GM13976 (cell line): ENCODE measurements at places on chromosomes 2 and 18.
A peak's percentile ranks its signal among the peaks of the same experiment; 100 is the strongest.

DNA sequence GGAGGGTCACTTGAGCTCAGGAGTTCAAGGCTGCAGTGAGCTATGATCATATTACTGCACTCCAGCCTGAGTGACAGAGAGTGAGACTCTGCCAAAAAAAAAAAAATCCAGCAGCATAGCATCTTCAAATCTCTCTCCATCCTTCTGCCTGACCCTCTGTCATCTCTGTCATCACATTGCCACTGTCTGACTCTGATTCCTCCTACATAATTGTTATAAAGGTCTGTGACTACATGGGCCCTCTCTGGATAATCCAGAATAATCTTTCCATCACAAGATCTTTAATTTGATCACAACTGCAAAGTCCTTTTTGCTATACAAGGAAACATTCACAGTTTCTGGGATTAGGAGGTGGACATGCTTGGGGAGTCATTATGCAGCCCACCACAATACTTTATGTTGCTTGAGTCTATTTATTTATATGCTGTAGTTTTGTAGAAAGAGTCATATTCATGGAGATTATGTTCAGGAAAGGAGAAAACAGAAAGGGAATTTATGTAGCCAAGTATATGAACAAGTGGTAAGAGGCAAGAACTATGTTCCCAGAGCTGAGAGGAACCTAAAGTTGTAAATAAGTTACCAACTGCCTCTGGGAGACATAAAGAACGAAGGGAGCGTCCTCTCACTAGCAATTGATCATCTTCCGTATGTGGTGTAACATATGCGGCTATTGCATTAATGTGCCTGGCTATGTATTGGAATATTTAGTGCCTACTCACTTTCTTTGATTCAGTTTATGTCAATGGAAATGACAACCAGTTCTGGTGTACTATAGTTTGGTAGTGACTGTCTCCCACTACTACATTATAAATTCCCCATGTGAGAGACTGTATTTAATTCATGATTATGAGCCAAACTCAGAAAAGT lies 21.5 kb downstream of the RND3 start:
- DNase-seq = no peak

DNA sequence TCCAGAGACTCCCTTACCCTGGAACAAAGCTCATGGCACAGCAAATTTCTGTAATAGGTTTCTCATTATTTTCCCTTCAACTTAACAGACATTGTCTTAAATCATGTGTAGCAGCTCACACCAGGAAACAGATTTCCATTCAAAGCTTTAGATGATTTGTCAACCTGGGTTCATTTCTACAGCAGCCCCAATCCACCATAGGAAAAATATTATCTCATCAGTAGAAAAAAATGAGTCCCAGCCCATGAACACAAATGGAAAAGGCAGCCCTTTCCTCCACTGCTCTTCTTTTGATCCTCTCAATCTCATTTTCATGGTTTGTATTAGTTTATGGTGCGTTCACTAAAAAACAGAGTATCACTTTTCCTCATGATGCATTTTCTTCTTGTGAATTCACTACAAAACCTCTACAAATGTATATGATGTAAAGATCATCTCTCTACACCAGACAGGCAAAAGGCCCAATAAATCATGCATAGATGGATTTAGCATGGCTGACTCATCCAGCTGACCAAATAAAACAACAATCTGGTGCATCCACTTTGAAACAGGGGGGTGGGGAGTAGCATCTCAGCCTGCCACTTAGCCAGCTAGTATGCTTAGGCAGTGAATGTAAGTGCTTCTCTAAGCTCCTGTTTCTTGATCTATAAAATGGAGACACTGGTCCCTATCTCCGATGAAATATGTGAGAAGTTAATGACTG lies 78.6 kb downstream of the SATB2 start:
- no peak for DNase-seq

DNA sequence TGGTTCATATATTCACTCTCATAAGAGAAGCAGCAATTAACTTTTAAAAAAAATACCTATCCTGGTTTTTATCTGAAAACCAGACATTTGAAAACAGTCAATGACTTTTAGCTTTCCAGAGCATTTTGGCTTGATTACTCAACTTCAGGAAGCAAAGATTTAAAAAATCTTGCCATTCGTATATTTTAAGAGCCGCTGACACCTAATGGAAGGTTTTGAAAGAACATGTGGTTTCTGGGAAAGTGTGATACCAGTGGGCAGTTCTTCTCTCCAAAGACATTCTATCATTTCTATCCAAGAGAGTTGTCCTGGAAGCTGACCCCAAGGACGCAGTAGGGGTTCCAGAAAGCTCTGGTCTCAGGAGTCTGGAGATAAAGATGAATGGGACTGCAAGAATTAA lies 234.7 kb downstream of the TTC32 start:
- DNase-seq = no peak

GRCh38 chr18:48962252-48962993 lies 11.7 kb upstream of the SMAD7 start:
- DNase-seq = no peak

- no peak for DNase-seq
Observed at GRCh38 chr18:26453386-26453901, 94.9 kb downstream of the KCTD1 start.

GRCh38 chr2:233361297-233361696 lies 7.0 kb downstream of the DGKD start:
- DNase-seq = no peak

DNA sequence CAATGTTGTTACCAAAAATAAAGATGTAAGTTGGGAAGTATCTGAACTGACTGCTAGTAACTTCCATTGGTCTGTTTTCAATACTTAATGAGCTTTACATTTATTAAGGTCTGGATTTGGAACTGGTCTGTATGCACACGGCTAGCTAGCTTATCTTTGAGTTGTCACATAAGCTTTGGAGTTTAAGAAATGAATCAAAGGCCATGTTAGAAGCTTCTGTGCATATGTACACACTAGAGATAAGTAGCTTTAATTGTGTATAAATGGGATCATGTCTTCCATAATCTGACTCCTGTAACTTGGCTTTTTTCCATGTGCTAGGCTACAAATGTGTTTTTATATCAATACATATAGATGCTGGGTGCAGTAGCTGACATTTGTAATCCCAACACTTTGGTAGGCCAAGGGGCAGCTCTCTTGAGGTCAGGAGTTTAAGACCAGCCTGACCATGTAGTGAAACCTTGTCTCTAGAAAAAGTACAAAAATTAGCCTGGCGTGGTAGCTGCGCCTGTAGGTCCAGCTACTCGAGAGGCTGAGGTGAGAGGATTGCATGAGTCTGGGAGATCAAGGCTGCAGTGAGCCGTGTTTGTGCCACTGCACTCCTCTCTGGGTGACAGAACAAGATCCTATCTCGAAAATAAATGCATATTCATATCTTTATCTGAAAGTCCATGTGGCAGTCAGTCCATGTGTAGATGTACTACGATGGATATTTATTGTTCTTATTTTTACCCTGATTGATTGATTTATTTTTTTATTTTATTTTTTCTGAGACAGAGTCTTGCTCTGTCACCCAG lies 27.2 kb downstream of the ATIC start:
- no peak for DNase-seq

DNA sequence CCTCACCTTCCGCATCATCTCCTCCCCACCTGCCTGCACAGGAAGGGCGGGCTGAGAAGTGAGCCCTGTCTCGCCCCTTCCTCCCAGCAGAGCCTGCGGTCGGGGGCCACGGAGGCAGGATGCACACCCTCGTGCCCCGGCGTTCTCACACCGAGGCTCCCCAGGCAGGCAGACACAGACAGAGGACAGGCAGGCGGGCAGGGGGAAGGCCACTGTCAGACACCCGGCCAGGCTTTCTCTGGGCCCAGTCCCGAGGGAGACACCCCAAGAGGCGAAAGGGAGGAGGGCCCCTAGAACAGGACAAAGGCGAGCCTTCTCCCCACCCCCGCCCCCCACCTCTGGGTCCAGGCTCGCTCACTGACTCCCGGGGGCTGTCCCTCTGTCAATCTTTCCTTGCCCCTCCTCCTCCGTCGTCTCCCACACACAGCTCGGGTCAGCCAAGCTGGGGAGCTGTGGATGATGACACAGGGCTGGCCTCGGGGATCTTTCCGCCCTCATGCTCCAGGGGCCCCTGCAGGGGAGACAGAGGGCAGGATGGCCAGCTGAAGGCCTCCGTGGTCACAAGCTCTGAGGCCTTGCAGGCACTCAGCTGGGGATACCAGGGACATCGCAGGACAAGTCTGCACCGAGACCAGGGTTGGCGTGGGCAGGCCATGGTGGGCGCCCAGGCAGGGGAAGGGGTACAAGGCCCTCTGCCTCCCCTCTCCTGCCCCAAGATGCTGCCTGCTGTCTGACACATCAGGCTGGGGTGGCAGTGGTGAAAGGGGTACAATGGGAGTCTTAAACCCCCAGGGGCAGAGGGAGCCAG lies 24.9 kb downstream of the BIN1 start:
- DNase-seq = peak; percentile 84

DNA sequence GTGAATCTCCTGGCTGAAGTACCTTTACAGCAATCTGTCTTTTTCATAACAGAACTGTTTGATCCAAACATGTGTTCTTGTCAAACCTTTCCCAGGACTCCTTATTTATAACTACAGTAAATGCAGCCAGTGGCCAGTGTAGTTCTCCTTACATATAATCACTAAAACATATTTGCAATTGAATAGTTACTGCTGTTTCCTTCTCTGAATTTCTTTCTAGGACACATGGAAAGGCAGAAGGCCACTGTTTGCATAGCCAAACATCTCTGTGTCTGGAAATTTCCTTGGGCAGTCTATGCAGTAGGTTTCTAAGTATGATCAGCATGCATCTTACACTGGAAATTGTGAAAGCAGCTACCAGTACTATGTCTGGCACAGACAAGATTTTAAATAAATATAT lies 57.4 kb upstream of the COL3A1 start:
- no peak for DNase-seq

DNA sequence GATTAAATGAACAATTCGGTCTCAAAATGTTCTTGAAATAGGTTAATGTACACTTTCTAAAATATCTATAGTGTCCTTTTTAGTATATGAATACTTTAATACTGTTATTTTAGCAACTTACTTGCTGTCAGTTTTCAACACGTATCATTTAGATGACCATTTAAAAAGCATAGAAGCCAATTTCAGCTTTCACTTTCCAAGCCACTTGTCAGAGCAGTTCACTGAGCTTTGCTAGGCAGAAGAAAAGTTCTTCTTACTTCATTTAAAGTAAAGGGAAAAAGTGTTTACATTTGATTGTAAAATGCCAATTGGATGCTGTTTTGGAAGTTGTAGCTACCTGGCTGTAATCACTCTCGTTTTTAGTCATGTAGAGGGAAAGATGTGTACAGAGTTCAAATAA lies 126.0 kb downstream of the KCNH7 start:
- no peak for DNase-seq

GRCh38 chr2:80568011-80568410 lies 263.5 kb upstream of the LRRTM1 start:
- DNase-seq = no peak

GRCh38 chr18:63346480-63347183 lies 20.4 kb downstream of the KDSR start:
- no peak for DNase-seq

- DNase-seq = peak; percentile 42
Observed at GRCh38 chr2:95077530-95077825, 44.1 kb downstream of the MRPS5 start.
